ENCODE measurements at places on chromosomes 2 and 18.

DNA sequence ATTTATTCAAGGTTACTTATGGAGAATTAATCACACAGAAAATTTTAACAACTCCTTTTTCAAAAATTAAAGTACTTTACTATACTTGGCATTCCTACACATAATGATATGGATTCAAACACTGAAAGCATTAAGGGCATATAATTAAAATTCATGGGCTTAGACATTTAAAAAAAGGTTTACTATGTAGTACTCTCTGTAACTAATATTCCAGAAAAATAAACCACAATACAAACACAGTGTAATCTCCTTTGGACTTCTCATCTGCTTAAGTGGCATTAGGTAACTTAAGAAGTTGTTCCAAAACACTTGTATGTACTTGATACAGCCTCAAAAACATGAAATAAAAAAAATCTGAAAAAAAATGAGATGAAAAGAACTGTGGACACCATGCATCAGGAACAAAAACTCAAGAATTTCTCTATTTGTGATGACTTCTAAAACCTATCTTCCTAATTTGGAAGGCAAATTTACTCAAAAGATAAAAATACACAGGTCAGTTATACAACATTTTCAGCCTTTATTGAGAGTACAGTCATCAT is 21.0 kb downstream of the C1D start:
- no peak for DNase-seq

DNA sequence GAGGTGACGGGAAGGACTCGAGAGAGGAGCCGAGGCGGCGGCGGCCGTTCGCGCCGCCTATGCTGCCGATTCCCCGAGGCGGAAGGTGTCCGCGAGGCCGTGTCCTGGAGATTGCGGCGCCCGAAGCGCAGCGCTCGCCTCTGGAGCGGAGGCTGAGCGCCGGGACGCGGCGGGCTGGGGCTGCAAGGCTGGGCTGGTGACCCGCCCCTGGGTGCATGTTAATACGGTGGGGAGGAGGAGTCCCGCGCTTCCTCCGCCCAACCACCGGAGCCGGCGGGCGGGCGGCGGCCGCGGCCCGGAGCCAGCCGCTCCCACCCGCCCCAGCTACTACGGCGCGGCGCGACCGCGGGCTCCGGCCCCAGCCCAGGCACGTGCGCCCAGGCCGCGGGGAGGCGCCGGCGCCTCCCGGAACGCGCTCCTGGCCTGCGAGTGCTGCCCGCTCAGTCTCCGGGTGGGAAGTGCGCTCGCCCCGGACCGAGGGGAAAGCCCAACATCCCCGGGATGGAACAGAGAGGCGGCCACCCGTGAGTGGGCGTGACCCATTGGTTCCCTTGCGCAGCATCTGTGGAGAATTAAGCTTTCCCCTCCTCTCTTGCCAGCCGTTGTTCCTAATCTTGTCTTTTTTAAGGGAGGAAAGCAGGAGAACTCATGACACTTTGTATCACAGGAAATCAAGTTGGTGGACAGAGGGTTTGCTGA is at the start of gene DLGAP1:
Gene DLGAP1, minus strand, starts transcription at position 195 of the 699 bp plus-strand sequence.
- DNase-seq, result no peak

GRCh38 chr2:198063242-198063641 is 258.8 kb downstream of the PLCL1 start:
- DNase-seq, result no peak

- DNase-seq, result no peak
Observed at GRCh38 chr2:166104773-166105172, 23.0 kb downstream of the SCN1A start.

DNA sequence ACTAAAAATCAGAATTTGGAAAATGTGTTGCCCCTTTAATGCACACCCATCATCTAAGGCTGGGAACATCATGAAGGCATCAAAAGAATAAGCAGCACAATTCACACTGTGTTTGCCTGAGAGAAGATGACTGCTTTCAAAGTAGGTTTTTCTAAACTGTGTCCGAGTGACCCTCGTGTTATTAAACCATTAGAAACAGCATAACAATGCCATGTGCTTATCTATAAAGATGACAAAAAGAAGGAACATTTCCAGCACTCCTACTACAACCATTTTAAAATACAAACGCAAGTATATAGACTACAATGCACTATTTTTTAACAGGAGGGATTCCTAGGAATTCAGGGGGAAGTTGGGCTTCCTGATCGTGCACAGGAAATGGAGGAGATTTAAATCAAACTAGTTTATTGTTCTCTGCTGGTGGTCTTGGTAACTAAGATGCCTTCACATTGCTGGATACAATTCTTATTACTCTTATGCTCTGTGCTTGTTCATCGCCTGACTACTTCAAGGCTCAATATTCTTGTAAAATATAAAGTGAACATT is 305.9 kb upstream of the CCDC68 start:
- DNase-seq, result no peak

GRCh38 chr2:159131267-159131913 is 155.1 kb downstream of the WDSUB1 start:
- DNase-seq, result no peak
